ENCODE measurements at places on chromosomes 3 and 15. TPM values are rescaled to one million over a fixed set of nuclear protein-coding genes. Genes with fewer than 3 reads are reported as not detected.

GRCh38 chr3:17836919-17837318 is 94.5 kb upstream of the TBC1D5 start:
- no peak for DNase-seq

- no peak for DNase-seq
These were observed 64.5 kb downstream of the GLDN start for GRCh38 chr15:51405693-51406523.

DNA sequence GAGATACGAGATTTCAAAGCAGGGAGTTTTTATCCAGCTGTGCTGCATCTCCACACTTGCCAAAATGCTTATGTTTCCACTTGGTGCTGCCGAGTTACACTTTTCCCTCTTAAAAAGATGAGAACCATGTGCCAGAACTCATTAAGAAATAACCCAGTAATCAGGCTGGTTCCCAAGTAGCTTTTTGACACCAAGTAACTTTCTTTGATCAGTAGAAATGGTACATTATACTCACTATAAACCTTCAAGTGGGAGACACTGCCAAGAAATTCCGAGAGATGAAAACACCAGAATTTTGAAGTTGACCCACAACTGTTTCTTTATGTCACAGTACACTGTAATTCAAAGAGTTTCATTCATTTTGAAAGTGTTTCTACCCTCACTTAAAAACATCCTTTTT is 164.6 kb upstream of the CCDC54 start:
- DNase-seq, result no peak

GRCh38 chr3:196694202-196694638 is 17.8 kb downstream of the CEP19 start:
- no peak for DNase-seq

DNA sequence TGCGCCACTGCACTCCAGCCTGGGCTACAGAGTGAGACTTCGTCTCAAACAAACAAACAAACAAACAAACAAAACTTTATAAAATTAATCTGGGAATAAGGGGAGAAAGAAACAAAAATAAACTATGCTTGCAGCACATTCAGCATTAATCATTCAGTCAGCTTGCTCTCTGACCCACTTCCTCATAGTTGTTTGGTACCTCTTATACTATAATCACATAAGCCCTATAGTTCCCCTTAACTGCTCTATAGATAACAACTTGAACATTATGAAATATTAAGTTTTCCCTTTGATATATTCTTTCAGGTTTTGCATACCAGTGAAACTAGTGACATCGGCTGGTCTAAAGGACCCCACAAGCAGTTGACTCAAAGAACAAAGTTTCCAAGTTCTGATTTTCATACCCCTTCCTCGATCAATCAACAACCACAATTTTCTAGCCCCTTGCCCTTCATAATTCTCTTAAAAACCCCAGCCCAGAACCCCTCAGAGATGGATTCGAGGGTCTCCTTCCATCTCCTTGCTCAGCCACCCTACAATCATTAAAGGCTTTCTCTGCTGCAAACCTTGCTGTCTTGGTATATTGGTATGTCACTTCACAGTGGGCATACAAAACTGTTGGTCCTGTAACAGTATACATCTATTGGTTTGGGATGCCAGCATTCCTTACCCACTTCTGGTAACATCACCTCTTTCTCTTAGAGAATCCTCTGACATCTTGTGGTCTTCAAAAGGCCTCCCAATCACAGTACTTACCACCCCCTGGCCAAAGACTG is 26.4 kb downstream of the BCL2L10 start:
- DNase-seq, result no peak

The SMCO1 gene
- not detected for total RNA-seq

Measured in activated T-helper 2 cell treated with anti-CD3 and anti-CD28 coated beads, Interferon-gamma antibody, Interleukin-2, Interleukin-4, amounts not matched to agents 10 μg/mL and 5 μg/mL and 100 μg/mL, durations not matched to agents 14 hours and 24 hours and 36 hours (primary cell).